ENCODE measurements at places on chromosomes 6 and 20. TPM values are rescaled to one million over a fixed set of nuclear protein-coding genes. Genes with fewer than 3 reads are reported as not detected.

GRCh38 chr20:50724851-50725723, 6.3 kb upstream of the PARD6B start:
- H3K4me1 ChIP-seq, result peaks cover 21% of the 10 kb centered on the region
- peak; percentile 89 for DNase-seq

RNF39 gene
- not detected for total RNA-seq

DNA sequence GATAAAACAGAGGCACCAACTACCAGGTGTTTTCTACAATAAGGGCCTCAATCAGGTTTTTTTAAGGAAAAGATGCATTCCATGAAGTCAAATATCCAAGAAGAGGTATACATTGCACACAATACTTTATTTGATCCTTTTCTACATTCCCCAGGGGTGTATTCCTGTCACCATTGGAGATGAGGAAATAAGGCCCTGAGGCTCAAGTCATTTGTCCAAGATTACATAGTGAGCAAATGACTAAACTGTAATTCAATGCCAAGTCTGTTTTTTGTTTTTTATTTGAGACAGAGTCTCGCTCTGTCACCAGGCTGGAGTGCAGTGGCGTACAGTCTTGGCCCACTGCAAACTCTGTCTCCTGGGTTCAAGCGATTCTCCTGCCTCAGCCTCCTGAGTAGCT, 69.2 kb upstream of the CDYL start:
- H3K4me3 ChIP-seq, result no peak overlapping the region
- no peaks in the 10 kb centered on the region for H3K27me3 ChIP-seq
- H3K27ac ChIP-seq, result no peak overlapping the region
- DNase-seq, result no peak

DNA sequence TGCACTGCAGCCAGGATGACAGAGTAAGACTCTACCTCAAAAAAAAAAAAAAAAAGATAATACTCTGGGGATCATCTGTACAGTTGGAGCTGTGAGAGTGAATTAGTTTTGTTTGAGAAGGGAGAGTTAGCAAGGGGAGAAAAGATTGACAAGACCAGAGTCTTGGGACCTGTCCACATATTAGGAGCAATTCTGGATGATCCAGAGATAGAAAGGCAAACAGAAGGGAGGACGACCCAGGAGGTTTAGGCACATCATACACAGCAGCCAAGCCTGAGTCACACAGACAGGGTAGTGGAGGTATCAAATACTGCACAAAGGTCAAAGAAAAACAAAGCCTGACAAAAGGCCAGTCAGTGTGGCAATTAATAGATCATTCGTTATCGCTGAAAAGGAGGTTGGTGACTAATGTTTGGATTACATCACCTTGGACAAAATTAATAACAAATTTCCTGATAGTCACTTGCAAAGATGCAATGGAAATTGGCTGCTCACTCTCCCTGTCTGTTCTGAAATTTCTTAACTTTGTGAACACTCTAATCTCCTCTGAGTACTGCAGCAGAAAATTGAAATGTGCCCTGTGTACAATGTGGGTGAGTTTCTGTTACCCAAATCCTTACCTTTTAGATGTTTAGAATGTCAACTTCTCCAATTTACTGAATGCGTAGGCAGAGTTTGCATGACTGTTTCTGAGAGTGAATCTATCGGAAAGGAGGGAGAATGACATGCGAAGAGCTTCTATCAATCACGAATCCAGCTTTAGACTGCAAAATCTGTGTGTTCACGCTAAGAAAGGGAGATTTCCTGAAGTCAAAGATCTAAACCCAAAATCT, 105.4 kb downstream of the TSHZ2 start:
- DNase-seq, result no peak
- H3K36me3 ChIP-seq, result no peaks in the 10 kb centered on the region
- H3K27me3 ChIP-seq, result no peaks in the 10 kb centered on the region
- H3K4me1 ChIP-seq, result no peaks in the 10 kb centered on the region

- H3K27ac ChIP-seq, result no peak overlapping the region
- no peaks in the 10 kb centered on the region for H3K36me3 ChIP-seq
- no peak overlapping the region for H3K4me3 ChIP-seq
- H3K4me1 ChIP-seq, result no peaks in the 10 kb centered on the region
These were observed 74.8 kb downstream of the IMPG1 start for GRCh38 chr6:75997696-75998095.

DNA sequence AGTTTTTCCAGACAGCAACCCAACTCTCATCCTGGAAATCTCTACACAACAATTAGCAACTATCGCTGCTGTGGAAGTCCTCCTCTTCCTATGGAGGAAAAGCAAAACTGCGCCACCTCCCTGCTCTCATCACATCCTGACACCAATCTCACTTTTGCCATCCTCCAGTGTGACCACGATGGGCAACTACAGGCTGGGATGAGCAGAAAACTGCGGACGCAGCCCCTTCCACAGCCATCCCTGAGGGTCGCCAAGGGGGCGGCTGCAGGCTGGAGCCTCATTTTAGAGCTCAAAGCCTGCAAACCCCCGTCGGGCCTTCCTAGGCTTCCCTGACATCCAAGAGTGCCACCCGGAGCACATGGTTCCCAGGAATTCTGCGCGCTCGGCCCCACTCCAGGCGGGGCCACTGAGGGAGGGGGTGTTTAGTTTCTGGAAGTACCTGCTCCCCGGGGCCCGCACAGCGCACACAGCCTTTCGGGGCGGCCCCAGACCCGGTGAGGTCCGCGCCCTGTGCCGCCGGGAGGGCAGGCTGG, 1.2 kb downstream of the TCFL5 start:
- peaks cover 17% of the 10 kb centered on the region for H3K4me1 ChIP-seq
- peak overlapping the region; percentile 52 for H3K4me3 ChIP-seq
- no peak for DNase-seq
- no peak overlapping the region for H3K27ac ChIP-seq
- peaks cover 7% of the 10 kb centered on the region for H3K36me3 ChIP-seq
- no peaks in the 10 kb centered on the region for H3K27me3 ChIP-seq

FAM83C gene
- not detected for total RNA-seq

GRCh38 chr6:32622545-32623401, 14.4 kb upstream of the HLA-DQA1 start:
- H3K4me3 ChIP-seq, result no peak overlapping the region
- DNase-seq, result no peak
- H3K27me3 ChIP-seq, result no peaks in the 10 kb centered on the region
- H3K27ac ChIP-seq, result no peak overlapping the region
- H3K4me1 ChIP-seq, result no peaks in the 10 kb centered on the region
- H3K36me3 ChIP-seq, result no peaks in the 10 kb centered on the region

SULF2 gene
- 63.4 TPM for total RNA-seq
